Breast epithelium (tissue), 4 donors: ENCODE measurements at places on chromosomes 4 and X.
A peak's percentile ranks its signal among the peaks of the same experiment; 100 is the strongest.

DNA sequence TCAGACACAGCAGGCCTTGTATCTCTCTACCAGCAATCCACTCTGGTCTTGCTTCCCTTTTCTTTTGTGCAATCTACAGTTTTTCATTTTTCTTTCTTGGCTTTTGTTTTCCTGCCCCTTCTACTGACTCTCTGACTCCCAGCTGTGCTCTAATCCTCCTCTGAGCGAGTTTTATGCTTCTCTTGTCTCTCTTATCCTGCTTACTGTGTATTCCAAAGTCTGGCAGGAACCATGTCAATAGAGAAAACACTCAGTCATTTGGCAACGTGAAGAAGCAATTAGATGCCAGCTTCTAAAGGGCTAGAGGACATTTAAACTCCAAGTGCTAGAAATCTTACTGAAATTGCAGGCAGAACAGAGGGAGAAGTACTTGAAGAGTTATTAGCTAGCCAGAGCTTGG is 984.6 kb upstream of the TENM3 start:
- H3K4me3 ChIP-seq = no peak overlapping the region
- no peak overlapping the region for H3K27ac ChIP-seq
- H3K4me1 ChIP-seq = no peaks in the 10 kb centered on the region

GRCh38 chr4:5758741-5759140 is 47.7 kb downstream of the EVC start:
- peaks cover 7% of the 10 kb centered on the region for H3K36me3 ChIP-seq
- no peaks in the 10 kb centered on the region for H3K4me1 ChIP-seq
- no peak overlapping the region for H3K4me3 ChIP-seq
- no peaks in the 10 kb centered on the region for H3K27me3 ChIP-seq
- DNase-seq = no peak
- no peak overlapping the region for H3K27ac ChIP-seq

DNA sequence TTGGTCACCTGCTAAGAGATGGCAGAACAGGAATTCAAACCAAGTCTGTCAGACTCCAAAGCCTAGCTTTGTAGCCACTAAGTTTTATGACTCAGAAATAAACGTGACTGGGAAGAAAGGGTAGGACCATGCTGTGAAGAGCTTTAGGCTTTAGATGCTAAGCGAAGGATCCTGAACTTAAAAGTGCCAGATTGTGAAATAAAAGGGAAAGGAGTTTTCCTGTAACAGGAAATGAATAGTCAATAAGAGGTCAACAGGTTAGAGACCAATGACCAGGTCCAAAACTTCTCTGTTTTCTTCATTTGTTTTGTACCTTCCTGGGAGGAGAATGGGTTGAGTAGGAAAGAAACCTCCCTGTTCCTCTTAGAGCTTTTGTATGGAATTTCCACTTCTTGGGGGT is 98.8 kb upstream of the EOLA2 start:
- peaks cover 2% of the 10 kb centered on the region for H3K27me3 ChIP-seq
- no peak overlapping the region for H3K4me3 ChIP-seq
- no peaks in the 10 kb centered on the region for H3K36me3 ChIP-seq
- no peak for DNase-seq

DNA sequence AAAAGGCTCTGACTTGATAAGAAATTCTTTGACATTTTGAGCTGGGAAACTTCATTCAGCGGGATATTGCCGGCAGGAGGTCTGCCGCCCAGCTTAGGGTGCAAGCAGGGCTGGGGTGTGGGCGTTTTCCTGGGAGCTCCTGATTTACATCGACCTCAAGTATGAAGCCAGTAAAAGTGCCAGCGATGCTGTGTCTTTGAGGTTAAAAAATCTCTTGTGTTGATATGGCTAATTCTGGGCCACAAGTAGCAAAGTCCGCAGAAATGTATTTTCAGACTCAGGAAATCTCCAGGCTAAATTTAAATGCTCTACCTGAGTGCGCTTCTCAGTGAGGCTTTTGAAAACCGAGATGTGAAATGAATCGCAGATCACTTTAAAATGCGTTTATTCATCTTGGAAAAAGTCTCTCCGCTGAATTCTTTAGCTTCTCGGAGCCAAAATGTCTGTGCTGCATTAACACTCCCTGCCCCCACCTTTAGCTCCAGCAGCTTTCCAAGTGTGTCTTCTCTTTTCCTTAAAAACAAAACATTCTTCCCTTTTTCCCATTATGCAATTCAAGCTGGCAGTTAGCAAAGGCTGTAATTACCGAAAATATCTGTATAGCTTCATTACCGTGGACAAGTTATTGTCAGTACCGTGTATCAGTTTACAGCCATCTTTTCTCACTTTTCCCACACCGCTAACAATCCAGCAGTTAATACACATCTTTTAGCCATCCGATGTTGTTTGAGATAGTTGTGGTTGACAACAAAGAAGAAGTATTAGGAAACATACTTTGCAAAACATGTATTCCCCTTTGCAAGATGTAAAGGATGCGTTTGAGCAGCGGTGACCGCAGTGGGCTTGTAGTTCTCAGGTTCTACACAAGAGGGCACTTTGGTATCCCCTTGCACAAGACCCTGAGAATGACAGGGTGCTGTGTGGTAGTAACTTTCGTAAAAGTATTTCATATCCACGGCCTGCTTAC is 136.0 kb upstream of the STX18 start:
- no peaks in the 10 kb centered on the region for H3K27me3 ChIP-seq
- peak overlapping the region; percentile 7 for H3K4me3 ChIP-seq
- H3K36me3 ChIP-seq = no peaks in the 10 kb centered on the region
- no peak overlapping the region for H3K27ac ChIP-seq

- H3K27me3 ChIP-seq = no peaks in the 10 kb centered on the region
- H3K4me1 ChIP-seq = no peaks in the 10 kb centered on the region
- H3K4me3 ChIP-seq = no peak overlapping the region
- peak overlapping the region; percentile 23 for H3K27ac ChIP-seq
- DNase-seq = no peak
Observed at GRCh38 chr4:147863111-147863747, 131.3 kb downstream of the ARHGAP10 start.

DNA sequence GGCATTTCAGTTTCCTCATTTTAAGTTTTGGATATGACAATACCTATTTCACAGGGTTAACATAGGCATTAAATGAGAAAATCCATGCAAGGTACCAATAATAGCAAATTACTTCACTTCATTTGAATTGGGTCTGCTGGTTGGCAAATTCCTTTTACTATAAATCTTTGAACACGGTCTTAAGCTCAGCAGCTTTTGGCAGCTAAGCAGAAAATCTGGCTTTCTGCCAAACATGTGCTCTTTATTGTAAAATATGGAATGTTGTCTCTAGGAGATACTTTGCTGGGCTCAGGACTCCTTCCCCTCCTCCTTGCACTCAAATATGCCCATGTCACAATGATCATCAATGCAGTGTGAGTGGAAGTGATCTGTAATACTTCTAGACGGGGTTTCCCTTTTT is 16.8 kb upstream of the DMP1 start:
- no peaks in the 10 kb centered on the region for H3K4me1 ChIP-seq
- H3K27me3 ChIP-seq = no peaks in the 10 kb centered on the region
- no peak overlapping the region for H3K27ac ChIP-seq

DNA sequence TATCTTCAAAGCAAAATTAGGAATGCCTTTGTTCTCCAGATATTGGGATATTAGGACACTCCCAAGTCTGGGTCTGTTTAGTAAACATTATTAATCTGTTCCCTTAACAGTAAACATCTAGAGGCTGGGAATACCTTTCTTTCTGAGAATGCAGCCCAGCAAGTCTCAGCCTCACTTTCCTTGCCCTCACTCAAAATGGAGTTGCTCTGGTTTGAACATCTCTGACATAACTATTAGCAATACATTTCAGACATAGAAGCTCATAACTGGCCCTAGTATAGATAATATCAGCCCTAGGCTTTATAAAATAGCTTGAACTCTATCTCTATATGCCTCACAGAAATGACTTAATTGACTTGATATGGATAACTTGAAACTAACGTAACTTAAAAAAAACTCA is 299.8 kb downstream of the SPATA18 start:
- no peaks in the 10 kb centered on the region for H3K36me3 ChIP-seq
- H3K4me1 ChIP-seq = no peaks in the 10 kb centered on the region
- H3K27me3 ChIP-seq = no peaks in the 10 kb centered on the region
- no peak for DNase-seq

DNA sequence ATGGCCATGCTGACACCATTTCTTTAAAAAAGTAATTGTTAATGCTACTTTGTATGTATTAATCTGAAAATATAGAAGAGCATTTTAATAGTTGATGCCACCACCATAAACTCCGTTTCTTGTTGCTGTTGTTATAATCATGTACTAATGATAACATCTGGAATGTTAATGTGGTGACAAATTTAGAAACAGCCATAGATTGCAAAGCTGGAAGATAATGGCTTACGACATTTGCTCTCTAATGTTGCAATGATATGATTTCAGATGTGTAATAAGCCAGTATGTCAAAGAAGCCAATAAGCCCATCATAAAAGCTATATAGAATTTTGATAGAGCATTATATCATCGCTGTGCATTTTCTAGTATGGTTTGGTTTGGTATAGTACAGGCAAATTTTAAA is 579.4 kb upstream of the ZFP42 start:
- no peak overlapping the region for H3K27ac ChIP-seq
- H3K4me3 ChIP-seq = no peak overlapping the region
- no peaks in the 10 kb centered on the region for H3K4me1 ChIP-seq
- H3K27me3 ChIP-seq = no peaks in the 10 kb centered on the region

DNA sequence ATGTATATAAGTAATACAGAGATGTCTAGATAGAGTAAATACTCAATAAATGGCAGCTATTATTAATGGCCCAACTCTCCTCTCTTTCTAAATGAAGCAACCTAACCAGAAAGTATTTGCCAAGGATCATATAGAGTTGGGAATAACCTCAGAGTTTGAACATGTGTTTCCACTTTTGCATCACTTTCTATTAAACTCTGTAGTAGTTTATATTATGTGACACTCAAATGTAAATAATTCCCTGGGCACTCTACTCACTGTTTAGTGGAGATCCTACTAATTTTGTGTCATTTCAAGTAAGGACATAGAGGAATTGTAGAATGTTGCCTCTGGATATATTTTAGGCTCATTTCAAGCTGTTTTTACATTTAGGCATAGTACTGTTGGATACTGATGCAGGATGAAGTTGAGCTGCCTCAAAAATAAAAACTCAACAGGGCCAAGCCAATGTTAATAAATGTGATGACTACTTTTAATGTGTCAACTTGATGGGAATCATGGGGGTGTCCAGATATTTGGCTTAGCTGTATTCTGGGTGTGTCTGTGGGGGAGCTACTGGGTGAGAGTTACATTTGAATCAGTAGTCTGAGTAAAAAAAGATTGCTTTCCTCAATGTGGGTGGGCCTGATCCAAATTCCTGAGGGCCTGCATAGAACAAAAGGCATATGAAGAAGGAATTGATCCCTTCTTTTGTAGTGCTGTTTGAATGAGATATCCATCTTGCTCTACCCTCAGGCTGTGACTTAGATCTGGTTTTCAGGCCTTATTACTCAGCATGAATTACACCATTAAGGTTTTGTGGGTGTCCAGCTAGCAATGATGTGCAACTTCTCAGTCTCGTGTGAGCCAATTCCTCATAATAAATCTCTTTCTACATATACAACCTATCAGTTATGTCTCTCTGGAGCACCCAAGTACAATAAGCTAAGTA is 1368.2 kb downstream of the STIM2 start:
- no peaks in the 10 kb centered on the region for H3K36me3 ChIP-seq
- H3K4me3 ChIP-seq = no peak overlapping the region
- no peak overlapping the region for H3K27ac ChIP-seq
- no peaks in the 10 kb centered on the region for H3K4me1 ChIP-seq

DNA sequence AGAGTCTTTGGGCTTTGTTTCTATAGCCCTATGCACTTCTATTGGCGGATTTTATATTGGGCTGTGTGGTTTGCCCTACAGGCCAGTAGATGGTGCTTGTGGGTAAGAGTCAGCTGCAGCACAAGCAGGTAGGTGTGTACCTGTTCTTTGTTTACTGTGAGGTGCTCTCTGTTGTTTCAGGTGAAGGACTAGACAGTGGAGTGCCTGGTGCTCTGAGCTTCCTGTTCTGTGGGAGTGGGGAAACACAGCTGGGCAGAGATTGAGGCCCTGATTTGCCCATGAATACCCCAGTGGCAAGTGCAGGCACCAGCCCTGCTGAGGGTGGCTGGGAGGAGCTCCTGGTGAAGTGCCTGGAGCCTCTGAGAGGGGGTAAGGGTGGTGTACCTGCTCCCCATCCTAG is 26.3 kb upstream of the UCP1 start:
- no peaks in the 10 kb centered on the region for H3K4me1 ChIP-seq
- H3K27me3 ChIP-seq = no peaks in the 10 kb centered on the region
- H3K27ac ChIP-seq = no peak overlapping the region
- no peak overlapping the region for H3K4me3 ChIP-seq

- no peaks in the 10 kb centered on the region for H3K36me3 ChIP-seq
- H3K4me1 ChIP-seq = no peaks in the 10 kb centered on the region
- no peak overlapping the region for H3K4me3 ChIP-seq
- no peak overlapping the region for H3K27ac ChIP-seq
Observed at GRCh38 chr4:74021601-74022000, 16.9 kb downstream of the CXCL3 start.

DNA sequence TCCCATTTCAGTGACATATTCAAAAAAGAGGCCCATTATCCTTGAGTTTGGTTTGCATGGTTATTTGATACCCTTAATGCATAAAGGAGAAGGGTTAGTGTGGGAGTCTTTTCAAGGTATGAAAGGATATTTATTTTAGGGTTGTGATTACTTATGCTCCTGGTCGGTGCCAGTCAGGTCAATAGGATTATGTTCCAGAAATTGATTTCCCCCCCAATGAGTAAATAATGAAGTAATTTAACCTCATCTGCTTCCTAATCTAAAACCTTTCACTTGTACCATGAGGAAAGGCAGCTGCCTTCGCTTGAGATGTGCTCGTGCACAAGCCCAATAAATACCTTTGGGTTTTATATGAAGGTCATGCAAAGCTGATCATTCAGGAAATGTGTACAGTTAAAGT is 55.0 kb upstream of the NR0B1 start:
- H3K4me1 ChIP-seq = no peaks in the 10 kb centered on the region
- H3K4me3 ChIP-seq = no peak overlapping the region
- no peaks in the 10 kb centered on the region for H3K36me3 ChIP-seq
- H3K27me3 ChIP-seq = peaks cover 17% of the 10 kb centered on the region
- DNase-seq = no peak
- no peak overlapping the region for H3K27ac ChIP-seq

DNA sequence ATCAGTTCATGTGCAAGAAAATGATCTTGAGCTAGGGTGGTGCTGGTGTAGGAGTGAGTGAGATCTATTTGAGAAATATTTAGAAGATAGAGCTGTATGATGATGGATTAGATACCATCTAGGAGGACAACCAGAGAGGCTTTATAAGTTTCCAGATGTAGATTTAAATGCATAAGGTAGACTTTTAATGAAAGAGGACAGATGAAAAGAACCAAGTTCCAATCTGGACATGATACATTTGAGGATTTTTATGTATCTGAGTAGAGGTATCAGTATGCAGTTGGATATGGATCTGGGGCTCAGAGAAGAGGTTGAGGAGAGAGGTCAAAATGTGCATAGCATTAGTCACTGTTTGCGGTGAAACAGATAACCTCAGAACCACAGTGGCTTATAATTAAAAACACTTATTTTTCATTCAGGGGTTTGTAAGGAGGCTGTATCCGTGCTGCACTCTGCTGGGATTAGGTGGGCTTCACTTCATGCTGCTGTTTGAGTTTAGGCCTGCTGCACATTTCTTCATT is 348.7 kb downstream of the BMPR1B start:
- H3K4me3 ChIP-seq = no peak overlapping the region
- no peak for DNase-seq
- H3K4me1 ChIP-seq = no peaks in the 10 kb centered on the region
- no peaks in the 10 kb centered on the region for H3K36me3 ChIP-seq
- no peak overlapping the region for H3K27ac ChIP-seq
